ENCODE measurements at places on chromosomes 5 and 9. TPM values are rescaled to one million over a fixed set of nuclear protein-coding genes. Genes with fewer than 3 reads are reported as not detected.

DNA sequence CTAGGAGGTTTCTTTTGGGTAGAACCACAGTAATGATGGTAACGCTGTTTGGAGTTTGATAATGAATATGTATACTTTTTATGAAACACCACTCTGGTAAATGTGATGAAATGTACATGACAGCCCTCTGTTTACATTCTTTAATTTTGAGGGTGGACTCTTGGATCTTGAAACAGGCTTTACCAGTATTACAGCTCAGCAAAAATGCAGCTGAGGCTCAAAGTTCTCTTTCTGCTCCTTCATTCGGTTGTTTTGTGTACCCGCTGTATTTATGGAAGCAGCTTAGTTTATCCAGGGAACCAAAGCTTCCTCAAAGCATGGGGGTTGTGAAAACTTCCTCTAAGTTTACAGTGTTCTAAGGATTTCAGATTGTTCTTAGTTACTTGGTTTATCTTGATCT is 11.1 kb downstream of the GAPVD1 start:
- no peak overlapping the region for H3K4me3 ChIP-seq
- no peaks in the 10 kb centered on the region for H3K4me1 ChIP-seq

DNA sequence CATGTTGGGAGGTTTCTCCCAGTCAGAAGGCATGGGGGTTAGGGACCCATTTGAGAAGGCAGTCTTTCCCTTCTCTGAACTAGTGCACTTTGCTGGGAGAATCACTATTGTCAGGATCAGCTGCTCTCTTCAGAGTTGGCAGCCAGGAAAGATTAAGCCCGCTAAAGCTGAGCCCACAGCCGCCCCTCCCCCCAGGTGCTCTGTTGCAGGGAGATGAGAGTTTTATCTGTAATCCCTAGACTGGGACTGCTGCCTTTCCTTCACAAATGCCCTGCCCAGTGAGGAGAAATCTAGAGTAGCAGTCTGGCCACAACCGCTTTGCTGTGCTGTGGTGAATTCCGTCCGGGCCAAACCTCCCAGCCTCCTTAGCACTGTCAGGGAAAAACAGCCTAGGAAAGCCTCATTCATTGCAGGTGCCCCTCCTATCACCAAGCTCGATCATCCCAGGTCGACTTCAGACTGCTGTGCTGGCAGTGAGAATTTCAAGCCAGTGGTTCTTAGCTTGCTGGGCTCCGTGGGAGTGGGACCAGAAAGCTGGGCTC is 69.8 kb downstream of the CNTLN start:
- no peak overlapping the region for H3K4me3 ChIP-seq
- no peak for DNase-seq
- H3K27me3 ChIP-seq = no peaks in the 10 kb centered on the region
- H3K36me3 ChIP-seq = no peaks in the 10 kb centered on the region
- no peak overlapping the region for H3K27ac ChIP-seq

DNA sequence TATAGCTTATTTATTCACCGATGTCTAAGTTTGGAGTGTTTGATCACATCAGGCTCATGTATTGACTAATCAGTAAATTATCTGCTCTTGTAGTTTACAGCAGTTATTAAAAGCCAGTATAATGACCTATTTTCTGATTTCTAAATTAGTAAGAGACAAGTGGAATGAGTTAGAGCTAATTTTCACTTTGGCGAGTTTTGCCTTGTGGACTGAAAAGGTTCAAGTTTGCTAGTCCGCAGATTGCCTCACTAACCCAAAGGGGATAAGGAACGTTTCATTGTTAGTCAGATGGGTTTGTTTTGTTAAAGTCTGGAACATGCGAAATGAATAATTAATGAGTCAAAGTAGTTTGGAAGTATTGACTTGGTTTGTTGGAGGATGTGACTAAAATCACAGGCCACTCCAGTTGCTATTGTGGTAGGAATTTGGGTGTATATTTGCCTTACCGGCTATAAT is 40.1 kb downstream of the SMARCA2 start:
- no peaks in the 10 kb centered on the region for H3K27me3 ChIP-seq
- peaks cover 33% of the 10 kb centered on the region for H3K4me1 ChIP-seq
- H3K4me3 ChIP-seq = no peak overlapping the region
- peak overlapping the region; percentile 78 for H3K27ac ChIP-seq
- H3K36me3 ChIP-seq = peaks cover 9% of the 10 kb centered on the region

GRCh38 chr9:30258094-30258493 is 2126.3 kb upstream of the ACO1 start:
- no peaks in the 10 kb centered on the region for H3K27me3 ChIP-seq
- H3K4me3 ChIP-seq = no peak overlapping the region
- no peaks in the 10 kb centered on the region for H3K4me1 ChIP-seq

GRCh38 chr5:142779163-142779840 is 9.1 kb downstream of the ARHGAP26 start:
- H3K4me3 ChIP-seq = no peak overlapping the region
- no peak for DNase-seq
- H3K27me3 ChIP-seq = no peaks in the 10 kb centered on the region
- H3K27ac ChIP-seq = no peak overlapping the region
- no peaks in the 10 kb centered on the region for H3K36me3 ChIP-seq
- H3K4me1 ChIP-seq = peaks cover 7% of the 10 kb centered on the region

DNA sequence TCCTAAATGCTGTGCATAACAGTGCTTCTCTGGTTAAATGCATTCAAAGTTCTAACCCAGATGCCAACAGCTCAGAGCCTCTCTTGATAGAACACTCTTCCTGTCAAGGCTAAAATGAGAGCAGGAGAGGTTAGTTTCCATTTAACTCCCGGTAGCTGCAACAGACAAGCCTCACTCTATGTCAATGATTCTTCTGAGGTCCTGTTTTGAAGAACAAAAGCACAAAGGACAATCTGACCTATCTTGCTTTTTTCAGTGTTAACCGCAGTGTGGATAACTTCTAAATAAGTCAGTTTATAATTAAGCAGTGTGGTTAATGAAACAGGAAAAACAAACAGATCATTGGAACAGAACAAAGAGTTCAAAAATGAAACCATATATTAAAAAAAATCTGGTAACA is 80.7 kb downstream of the ANKRD55 start:
- no peak overlapping the region for H3K27ac ChIP-seq
- DNase-seq = peak; percentile 74
- no peaks in the 10 kb centered on the region for H3K36me3 ChIP-seq
- peaks cover 39% of the 10 kb centered on the region for H3K4me1 ChIP-seq
- no peak overlapping the region for H3K4me3 ChIP-seq

DNA sequence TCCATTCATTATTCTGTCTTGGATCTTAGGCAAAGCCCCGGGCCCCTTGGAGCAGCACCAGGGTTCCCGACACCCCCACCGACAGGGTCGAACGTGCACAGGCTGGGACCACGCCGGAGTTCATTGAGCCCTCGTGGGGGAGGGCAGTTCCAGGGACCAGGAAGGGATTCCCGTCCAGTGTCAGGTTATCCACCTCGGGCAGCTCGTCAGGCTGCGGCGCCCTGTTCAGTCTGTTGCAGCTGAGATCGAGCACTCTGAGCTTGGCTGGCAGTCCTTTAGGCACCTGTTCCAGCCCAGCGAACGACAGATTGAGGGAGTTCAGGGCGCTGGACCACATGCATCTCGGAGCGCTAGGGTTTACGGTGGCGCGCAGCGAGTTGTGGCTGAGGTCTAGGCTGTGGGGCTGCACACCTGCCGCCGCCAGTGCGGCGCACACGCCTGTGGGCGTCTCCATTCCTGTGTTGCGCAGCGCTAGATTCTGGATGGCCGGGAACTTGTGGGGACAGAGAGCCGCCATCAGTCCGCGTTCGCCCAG is 1.1 kb downstream of the CD14 start:
- H3K36me3 ChIP-seq = no peaks in the 10 kb centered on the region
- peaks cover 13% of the 10 kb centered on the region for H3K4me1 ChIP-seq

- no peaks in the 10 kb centered on the region for H3K27me3 ChIP-seq
- no peaks in the 10 kb centered on the region for H3K4me1 ChIP-seq
- no peak overlapping the region for H3K27ac ChIP-seq
- no peak overlapping the region for H3K4me3 ChIP-seq
Measured at GRCh38 chr9:249025-249424, 34.4 kb downstream of the DOCK8 start.

The DHX29 gene
- 17.0 TPM for total RNA-seq

DNA sequence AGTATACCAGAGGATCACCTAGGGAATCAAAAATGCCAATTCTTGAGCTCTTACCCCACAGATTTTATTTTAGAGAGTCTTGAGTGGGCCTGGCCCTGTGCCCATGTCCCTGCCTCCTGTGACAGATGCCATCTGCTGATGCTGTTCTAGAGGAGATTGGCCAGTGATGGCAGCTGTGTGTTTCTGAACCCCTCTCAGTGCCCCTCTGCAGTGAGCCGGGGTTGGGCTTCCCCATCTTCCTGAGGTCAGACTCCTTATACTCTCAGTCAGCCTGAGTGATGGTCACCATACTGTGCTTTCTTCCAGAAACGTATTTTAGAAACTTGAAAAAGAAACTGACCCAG is 6.1 kb downstream of the PTCD2 start:
- no peak overlapping the region for H3K27ac ChIP-seq
- peaks cover 22% of the 10 kb centered on the region for H3K36me3 ChIP-seq
- H3K27me3 ChIP-seq = no peaks in the 10 kb centered on the region
- no peak overlapping the region for H3K4me3 ChIP-seq
- H3K4me1 ChIP-seq = no peaks in the 10 kb centered on the region

GRCh38 chr9:113619491-113620376 is 156.2 kb downstream of the RGS3 start:
- H3K4me3 ChIP-seq = no peak overlapping the region
- H3K4me1 ChIP-seq = peaks cover 23% of the 10 kb centered on the region
- H3K36me3 ChIP-seq = no peaks in the 10 kb centered on the region

DNA sequence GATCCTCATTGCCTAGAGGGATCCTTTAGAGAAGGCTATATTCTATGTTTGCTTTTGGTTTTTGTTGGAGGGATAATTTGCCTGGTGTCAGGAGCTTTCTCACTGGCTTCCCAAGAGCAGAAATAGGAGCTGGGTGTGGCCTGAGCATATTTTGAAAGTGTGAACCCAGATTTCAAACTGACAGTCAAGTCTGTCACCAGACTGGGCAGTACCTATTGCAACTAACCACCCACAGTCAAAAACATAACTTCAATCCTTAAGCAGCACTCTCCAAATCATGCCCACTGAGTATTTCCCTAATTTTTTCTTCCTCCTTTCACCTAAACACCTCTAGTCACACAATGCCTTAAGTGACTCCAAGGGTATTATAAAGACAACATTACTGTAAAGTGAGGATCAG is 278.4 kb downstream of the EBF1 start:
- H3K27ac ChIP-seq = peak overlapping the region; percentile 83
- H3K4me1 ChIP-seq = peaks cover 42% of the 10 kb centered on the region
- DNase-seq = no peak
- H3K4me3 ChIP-seq = peak overlapping the region; percentile 42
- no peaks in the 10 kb centered on the region for H3K36me3 ChIP-seq
- no peaks in the 10 kb centered on the region for H3K27me3 ChIP-seq

All from GM12878 (cell line).